ENCODE measurements at places on chromosomes 5 and 9. TPM values are rescaled to one million over a fixed set of nuclear protein-coding genes. Genes with fewer than 3 reads are reported as not detected.
A peak's percentile ranks its signal among the peaks of the same experiment; 100 is the strongest.

Gene DOK3
- 4.7 TPM for polyA plus RNA-seq

Gene FREM1
- polyA plus RNA-seq, result 10.0 TPM

Gene PRLR
- 56.0 TPM for polyA plus RNA-seq

Gene ZNF462
- polyA plus RNA-seq, result 12.4 TPM

Gene FGF1
- 9.7 TPM for polyA plus RNA-seq

Gene PCDHGB3
- 0.85 TPM for polyA plus RNA-seq

DNA sequence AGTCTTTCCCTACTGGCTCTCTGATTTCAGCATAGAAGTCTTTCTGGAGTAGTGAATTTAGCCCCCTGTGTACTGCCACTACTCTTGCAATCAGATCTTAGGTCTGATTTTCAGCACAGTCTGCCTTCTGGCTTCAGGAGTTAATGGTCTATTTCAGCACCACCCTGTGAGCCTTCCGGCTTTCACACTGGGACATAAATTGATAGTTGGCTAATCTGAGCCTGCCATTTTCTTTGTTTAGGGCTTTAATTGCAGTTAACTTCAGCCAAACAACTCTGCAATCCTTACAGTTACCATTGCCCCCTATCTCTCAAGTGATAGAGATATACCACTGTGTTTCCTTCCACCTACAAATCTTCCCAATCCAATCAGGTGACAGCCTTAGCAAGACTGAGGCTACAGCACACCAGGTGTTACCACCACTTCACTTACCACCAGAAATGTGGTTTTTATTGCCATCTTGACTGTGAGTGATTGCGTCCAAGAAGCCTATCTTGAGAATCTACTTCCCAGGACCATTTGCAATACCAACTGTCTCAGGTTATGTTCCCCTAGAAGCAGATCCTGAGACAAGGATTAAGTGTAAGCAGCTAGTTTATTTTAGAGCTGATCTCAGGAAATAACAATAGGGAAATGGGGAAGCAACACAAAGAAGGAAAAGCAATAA, 51.9 kb upstream of the NEK6 start:
- no peaks in the 10 kb centered on the region for H3K36me3 ChIP-seq
- H3K4me3 ChIP-seq, result no peak overlapping the region
- no peaks in the 10 kb centered on the region for H3K27me3 ChIP-seq
- no peak for DNase-seq
- no peaks in the 10 kb centered on the region for H3K4me1 ChIP-seq

DNA sequence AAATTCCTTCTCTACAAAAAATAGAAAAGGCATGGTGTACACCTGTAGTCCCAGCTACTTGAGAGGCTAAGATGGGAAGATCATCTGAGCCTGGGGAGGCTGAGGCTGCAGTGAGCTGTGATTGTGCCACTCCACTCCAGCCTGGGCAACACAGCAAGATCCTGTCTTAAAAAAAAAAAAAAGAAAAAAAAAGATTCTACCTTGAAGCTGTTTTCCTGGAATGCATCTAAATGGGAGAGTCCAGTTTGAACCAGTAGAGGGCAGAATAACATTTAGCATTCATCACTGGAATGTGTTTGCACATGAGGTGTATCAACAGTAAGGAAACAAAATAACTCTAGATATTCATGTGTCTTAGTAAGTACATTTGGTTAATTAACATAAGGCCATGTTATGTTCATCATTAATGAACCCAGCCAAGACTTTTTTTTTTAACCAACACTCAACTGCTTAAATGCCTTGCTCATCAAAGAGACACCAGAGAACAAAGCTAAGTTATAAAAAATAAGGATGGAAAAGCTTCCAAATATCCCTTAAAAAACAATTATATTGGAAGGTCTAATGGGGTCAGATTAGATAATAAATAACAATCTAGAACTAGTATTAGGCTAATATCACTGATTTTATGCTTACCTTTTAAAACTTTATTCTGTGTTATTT, 16.1 kb downstream of the IFNE start:
- H3K27me3 ChIP-seq, result no peaks in the 10 kb centered on the region
- no peak overlapping the region for H3K4me3 ChIP-seq
- H3K27ac ChIP-seq, result no peak overlapping the region
- no peaks in the 10 kb centered on the region for H3K36me3 ChIP-seq
- H3K4me1 ChIP-seq, result no peaks in the 10 kb centered on the region

DNA sequence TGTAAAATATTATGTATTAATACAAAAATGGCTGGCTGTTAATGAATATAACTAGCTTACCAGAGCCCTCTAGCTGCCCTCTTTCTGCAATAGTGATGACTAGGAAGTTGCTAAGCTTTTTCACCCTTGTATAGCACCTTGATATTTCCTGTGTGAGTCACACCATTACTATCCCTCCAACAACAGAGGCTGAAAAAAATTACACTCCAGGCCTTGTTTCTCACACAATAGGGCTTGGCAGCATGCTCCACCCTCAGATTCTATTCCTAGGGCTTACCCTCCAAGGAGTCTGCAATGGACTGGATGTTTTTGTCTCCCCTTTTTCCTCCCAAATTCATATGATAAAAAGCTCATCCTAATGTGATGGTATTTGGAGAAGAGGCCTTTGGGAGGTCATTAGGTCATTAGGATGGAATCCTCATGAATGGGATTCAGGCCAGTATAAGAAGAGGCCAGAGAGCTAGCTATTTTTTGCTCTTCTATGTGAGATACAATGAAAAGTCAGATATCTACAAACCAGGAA, 184.6 kb upstream of the MAP1B start:
- no peaks in the 10 kb centered on the region for H3K27me3 ChIP-seq
- no peak overlapping the region for H3K27ac ChIP-seq
- no peaks in the 10 kb centered on the region for H3K36me3 ChIP-seq
- no peaks in the 10 kb centered on the region for H3K4me1 ChIP-seq

DNA sequence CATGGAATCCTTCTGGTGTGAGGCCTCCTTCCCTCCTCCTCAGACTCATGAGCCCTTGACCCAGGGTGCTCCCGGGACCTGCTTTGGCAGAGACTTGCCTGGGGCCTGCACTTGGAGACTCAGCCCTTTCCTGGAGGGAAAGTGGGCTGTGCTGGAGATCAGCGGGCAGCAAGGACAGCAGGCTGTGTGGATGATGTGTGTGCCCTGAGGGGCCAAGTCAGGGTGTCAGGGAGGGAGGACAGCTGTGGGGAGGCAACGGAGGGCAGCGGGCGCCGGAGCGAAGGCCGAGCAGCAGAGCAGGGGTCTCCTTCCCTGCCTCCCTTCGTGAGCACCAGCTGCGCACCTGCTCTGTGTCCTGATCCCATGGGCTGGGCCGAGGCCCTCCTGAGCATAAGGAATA, 6.1 kb upstream of the CSF2 start:
- no peak overlapping the region for H3K27ac ChIP-seq
- no peaks in the 10 kb centered on the region for H3K27me3 ChIP-seq
- H3K4me1 ChIP-seq, result no peaks in the 10 kb centered on the region
- no peak overlapping the region for H3K4me3 ChIP-seq
- DNase-seq, result no peak

DNA sequence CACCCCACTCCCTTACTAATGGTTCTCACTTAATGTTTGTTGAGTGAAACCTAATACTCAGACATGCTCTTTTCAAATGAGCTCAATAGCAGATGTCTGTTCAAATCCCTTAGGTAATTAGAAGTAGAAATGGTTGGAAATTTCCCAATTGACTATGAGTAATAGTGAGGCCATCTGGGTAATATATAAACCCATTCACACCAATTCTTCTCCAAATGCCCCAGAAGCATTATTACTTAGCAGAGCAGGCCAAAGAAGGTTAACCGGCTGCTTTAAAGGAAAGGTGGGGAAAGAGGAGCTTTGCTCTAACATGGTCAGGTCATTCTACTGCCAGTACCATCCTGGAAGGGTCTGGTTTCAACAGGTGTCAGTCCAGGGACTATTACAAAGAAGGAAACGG, 119.5 kb upstream of the MTAP start:
- no peak overlapping the region for H3K4me3 ChIP-seq
- no peak for DNase-seq
- no peaks in the 10 kb centered on the region for H3K4me1 ChIP-seq
- no peaks in the 10 kb centered on the region for H3K36me3 ChIP-seq
- H3K27ac ChIP-seq, result no peak overlapping the region
- peaks cover 2% of the 10 kb centered on the region for H3K27me3 ChIP-seq

DNA sequence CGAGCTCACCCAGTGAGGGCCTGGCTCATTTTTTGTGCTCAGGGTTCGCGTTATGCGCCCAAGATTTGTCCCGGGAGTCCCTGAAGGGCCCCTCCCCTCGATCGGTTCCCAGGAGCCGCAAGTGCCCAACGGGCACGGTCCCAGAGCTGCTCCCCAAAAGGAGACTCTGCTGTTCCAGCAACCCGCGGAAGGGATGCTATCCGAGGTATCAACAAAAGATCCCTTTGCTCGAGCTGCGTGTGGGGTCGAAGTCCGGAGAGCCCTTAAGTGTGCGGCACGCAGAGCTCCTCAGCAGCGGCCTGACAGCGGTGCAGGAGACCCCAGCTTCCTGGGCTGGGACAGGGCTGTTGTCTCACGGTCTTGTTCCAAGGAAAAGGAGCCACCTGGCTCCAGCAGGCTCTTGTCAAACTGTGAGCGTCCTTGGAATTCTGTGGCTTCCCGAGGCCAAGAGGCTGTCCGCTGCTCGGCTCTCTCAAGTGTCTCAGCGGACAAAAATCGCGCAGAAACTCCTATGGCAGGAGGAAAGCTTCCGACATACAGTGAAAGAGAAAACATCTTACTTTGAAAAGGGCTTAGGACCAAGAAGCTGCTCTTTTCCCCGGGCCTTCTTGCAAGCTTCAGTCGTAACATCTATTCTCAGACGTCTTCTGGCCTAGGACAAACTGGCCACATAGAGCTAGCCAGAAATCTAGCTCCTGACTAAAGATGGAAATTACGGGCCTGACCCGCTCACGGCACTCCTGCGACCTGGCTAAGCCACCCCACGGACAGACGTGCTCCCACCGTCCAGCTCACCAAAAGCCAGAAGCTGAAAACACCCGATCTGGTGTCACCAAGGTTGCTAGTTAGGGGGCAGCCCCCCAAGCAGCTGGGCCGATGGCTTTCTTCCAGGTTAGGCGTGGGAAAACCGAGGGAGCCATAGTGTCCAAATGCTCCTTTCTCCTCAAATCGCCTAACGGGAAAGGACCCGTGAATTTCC, 2.6 kb upstream of the FOXB2 start:
- no peak for DNase-seq
- no peak overlapping the region for H3K4me3 ChIP-seq
- H3K36me3 ChIP-seq, result no peaks in the 10 kb centered on the region
- H3K4me1 ChIP-seq, result peaks cover 7% of the 10 kb centered on the region
- no peak overlapping the region for H3K27ac ChIP-seq

- no peaks in the 10 kb centered on the region for H3K4me1 ChIP-seq
- peak within 1 kb of the TSS; percentile 57 for H3K4me3 ChIP-seq
- peak within 1 kb of the TSS; percentile 40 for H3K27ac ChIP-seq
- peaks cover 9% of the 10 kb centered on the region for H3K27me3 ChIP-seq
Measured at GRCh38 chr5:36606428-36607113, at the start of gene SLC1A3. TSS of gene SLC1A3 (plus strand) at chr5:36606606. CDS start at chr5:36608424, 1,818 bp downstream.

DNA sequence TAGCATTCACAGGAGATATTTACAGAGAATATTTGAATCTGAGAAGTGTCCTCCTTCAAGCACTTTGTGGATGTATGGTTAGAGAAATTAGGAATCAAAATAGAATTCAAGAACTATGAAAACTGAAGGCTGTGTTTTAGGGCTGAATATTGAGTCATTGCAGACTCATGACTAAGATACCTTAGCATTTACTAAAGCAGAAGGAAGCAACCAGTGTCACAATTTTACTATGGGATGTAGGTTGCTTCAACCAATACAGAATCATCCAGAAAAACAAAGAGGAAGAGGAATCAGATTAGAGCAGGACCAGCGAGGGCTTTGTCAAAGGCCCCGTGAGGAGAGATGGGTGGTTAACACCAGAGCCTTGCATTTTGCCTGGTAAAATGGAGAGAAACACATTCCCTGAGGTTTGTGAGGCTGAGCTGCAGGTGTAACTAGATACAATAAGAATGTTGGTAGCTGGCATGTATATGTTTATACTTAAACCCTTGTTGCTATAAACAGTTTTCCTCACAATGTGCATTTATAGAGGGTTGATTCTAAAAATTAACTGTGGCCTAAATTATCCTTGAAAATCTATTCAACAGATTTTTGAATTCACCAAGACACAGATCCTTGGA, 518.1 kb downstream of the AGTPBP1 start:
- no peaks in the 10 kb centered on the region for H3K4me1 ChIP-seq
- no peak overlapping the region for H3K27ac ChIP-seq
- no peak for DNase-seq
- H3K27me3 ChIP-seq, result no peaks in the 10 kb centered on the region

GRCh38 chr9:117718701-117719100, 14.5 kb downstream of the TLR4 start:
- DNase-seq, result no peak
- no peaks in the 10 kb centered on the region for H3K27me3 ChIP-seq
- H3K4me1 ChIP-seq, result no peaks in the 10 kb centered on the region
- no peak overlapping the region for H3K27ac ChIP-seq

DNA sequence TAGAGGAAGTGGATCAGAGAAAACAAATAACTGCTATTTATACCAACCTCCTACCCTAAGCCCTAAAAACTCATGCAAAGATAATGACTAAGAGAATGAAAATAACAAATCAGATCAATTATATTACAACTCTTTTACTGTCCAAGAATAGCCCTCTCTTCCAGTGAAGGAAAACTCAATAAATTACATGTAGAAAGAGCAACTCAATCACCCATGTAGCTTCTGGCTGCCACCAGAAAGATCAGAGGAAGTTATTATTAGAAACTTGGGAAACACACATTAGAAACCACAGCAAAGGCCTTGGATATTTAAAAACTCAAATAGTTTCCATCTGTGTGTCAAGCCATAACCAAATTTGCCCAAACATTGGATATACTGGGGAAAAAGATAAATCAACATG, 134.0 kb upstream of the TARS1 start:
- H3K4me1 ChIP-seq, result peaks cover 19% of the 10 kb centered on the region
- no peaks in the 10 kb centered on the region for H3K36me3 ChIP-seq
- no peak overlapping the region for H3K27ac ChIP-seq
- no peak overlapping the region for H3K4me3 ChIP-seq
- no peak for DNase-seq

- no peak overlapping the region for H3K27ac ChIP-seq
- H3K4me1 ChIP-seq, result no peaks in the 10 kb centered on the region
- H3K4me3 ChIP-seq, result no peak overlapping the region
- no peaks in the 10 kb centered on the region for H3K36me3 ChIP-seq
Measured at GRCh38 chr9:25224996-25225395, 453.2 kb downstream of the TUSC1 start.

DNA sequence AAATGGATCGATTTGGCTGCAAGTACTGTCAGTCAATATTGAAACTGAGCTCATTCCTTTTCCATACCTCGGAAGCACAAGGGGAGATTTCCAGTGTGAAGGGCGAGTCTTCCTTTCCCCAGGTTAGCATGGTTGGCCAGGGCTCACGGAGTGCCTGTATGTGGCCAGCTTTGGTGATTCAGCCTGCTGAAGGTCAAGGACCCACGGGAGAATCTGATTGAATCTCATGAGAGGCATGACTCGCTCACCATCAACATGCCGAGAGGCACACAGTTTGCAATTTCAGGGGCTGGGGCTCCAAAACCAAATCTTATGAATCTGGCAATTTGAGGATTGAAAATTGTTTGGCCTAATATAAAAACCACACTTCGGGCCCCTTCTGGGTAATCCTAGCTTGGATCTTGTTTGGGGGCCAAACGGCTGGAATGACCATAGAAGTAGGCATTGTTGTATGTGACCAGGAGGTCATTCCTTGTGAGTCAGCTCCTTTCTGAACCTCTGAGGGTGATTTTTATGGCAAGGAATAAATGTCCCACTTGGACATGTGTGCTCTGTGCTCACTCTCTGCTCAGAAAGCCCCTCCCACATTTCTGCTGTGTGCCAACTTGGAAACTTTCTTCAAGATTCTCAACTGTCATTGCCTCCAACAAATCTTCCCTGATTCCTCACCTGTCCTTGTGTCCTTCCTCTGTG, 69.8 kb downstream of the DOCK2 start:
- H3K36me3 ChIP-seq, result no peaks in the 10 kb centered on the region
- no peak for DNase-seq
- H3K4me3 ChIP-seq, result no peak overlapping the region
- no peak overlapping the region for H3K27ac ChIP-seq
